Mesothelial cell of epicardium (in vitro differentiated cells): ENCODE measurements at places on chromosomes 1 and 21. TPM values are rescaled to one million over a fixed set of nuclear protein-coding genes. Genes with fewer than 3 reads are reported as not detected.
A peak's percentile ranks its signal among the peaks of the same experiment; 100 is the strongest.

The KLF17 gene
- total RNA-seq: not detected in 3 replicates

DNA sequence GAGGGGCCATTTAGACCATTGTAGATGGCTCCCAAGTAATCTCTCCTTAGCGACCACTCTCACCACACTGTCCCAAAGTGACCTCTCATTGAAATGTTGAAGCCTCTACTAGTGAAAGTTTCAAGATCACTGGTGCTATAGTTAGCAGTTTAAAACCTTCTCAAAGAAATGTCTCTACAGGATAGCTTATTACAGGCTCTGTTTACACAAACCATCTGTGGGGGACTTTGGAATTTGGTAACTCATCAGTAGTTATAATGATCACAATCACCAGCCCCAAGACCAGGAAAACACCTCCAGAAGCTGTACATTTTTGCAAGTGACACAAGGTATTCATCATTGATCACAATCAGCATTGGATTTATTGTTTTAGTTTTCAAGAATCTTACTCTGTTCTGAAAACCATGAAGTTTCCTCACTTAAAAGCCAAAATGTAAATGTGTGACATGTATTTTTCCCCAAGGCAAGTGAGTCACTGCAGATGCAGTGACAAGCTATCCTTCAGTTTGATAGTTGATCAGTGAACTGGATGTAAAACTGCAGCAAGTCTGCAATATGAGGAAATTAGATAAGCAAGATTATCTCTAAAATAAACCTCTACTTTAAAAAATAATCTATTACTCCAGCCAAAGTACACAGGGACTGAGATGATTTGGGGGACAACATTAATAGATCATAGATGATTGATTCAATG is 41.9 kb downstream of the C21orf91 start:
- H3K4me1 ChIP-seq: peaks cover 11% of the 10 kb centered on the region
- peaks cover under 1% of the 10 kb centered on the region for H3K36me3 ChIP-seq
- no peak overlapping the region for H3K27ac ChIP-seq
- peaks cover 36% of the 10 kb centered on the region for H3K27me3 ChIP-seq
- H3K4me3 ChIP-seq: no peak overlapping the region
- no peak for DNase-seq

The CCDC27 gene
- total RNA-seq: not detected in 3 replicates

The BNIPL gene
- total RNA-seq: 4.2 to 5.7 TPM (median 4.6 TPM) in 3 replicates

The KCNE1 gene
- 0.50 to 1.0 TPM (median 0.55 TPM) in 3 replicates for total RNA-seq

GRCh38 chr21:14959343-14959742 is 105.5 kb downstream of the NRIP1 start:
- H3K27ac ChIP-seq: peak overlapping the region; percentile 54
- no peak overlapping the region for H3K4me3 ChIP-seq
- no peaks in the 10 kb centered on the region for H3K36me3 ChIP-seq
- H3K4me1 ChIP-seq: peaks cover 44% of the 10 kb centered on the region

DNA sequence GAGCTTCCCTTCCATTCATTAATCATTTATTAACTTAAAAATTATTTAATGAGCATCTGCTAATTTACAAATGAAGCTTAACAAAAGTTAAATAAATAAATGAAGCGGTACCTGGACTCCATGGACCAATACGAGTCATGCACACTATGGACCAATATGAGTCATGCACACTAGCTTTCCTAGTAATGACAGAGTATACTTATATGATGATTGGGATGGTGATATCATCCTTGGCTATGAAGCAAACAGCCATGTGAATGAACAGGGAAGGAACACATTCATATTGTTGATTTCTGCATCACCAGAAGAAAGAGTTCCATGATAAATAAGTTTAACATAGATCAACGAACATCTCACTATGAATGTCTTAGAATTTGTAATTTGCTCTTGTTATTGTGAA is 109.9 kb downstream of the SPAG17 start:
- no peak overlapping the region for H3K27ac ChIP-seq
- no peak overlapping the region for H3K4me3 ChIP-seq
- no peak for DNase-seq
- H3K36me3 ChIP-seq: no peaks in the 10 kb centered on the region
- H3K27me3 ChIP-seq: no peaks in the 10 kb centered on the region
- H3K4me1 ChIP-seq: peaks cover 32% of the 10 kb centered on the region

GRCh38 chr1:241615043-241615974 is 24.9 kb downstream of the CHML start:
- no peak for DNase-seq
- H3K4me1 ChIP-seq: no peaks in the 10 kb centered on the region
- no peak overlapping the region for H3K27ac ChIP-seq
- H3K27me3 ChIP-seq: no peaks in the 10 kb centered on the region

The REN gene
- 0.29 to 0.41 TPM in 2 of 3 replicates, not detected in the other for total RNA-seq
